KBM-7 (cell line): ENCODE measurements at places on chromosomes 1 and 21.
A peak's percentile ranks its signal among the peaks of the same experiment; 100 is the strongest.

DNA sequence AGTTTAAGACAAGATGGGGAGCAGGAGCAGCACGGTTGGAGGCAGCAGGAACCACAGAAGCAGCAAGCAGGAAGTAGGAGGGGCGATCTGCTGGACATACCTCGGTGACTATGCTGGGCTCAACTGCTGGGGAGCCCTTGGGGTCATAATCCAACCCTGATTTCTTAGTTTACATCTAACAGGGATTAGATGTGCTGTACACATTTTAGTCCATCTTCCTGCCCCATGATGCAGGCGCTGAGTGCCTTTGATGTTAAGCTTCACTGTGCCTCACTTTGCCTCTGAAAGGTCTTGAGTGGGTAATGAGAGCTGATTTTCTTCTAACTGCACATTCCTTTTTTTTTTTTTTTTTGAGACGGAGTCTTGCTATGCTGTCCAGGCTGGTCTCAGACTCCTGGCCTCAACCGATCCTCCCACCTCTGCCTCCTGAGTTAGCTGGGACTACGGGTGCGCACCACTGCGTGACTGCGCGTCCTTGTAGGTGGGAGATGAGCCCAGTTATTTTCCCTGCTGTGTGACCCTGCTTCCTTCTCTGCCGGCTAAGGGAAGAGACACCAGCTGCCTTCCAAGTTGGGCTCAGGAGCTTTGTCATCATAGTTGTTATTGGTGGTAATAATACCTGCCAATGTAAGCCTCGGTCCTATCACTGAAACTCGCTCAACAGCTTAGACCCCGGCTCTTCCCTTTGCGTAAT, 1.1 kb upstream of the RCAN3 start:
- DNase-seq: peak; percentile 71

- DNase-seq: peak; percentile 66
These were observed 38.5 kb downstream of the MSTO1 start for GRCh38 chr1:155648207-155649147.

GRCh38 chr1:192887426-192887825, 78.6 kb downstream of the RGS2 start:
- DNase-seq: no peak

- no peak for DNase-seq
These were observed 118.7 kb downstream of the EDEM3 start for GRCh38 chr1:184635980-184636431.

- peak; percentile 49 for DNase-seq
These were observed 253.1 kb upstream of the IRF2BP2 start for GRCh38 chr1:234862944-234863515.

DNA sequence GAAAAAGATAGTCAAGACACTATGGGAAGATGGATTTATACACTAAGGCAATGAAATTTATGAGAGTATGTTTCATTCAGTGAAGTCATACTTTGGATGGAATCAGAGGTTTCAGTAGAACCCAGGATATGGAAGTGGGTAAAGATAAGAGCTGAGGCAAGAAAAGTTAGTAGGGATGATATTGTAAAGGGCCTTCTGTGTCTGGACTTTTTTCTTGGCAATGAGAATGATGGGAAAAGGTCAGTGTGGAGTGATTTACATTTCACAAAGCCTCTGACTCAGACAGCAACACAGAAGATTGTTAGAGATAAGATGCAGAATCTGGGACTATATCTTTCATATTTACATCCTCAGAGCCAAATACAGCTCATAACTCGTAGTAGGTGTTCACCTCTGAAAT, 32.1 kb downstream of the SH3BGR start:
- no peak for DNase-seq

DNA sequence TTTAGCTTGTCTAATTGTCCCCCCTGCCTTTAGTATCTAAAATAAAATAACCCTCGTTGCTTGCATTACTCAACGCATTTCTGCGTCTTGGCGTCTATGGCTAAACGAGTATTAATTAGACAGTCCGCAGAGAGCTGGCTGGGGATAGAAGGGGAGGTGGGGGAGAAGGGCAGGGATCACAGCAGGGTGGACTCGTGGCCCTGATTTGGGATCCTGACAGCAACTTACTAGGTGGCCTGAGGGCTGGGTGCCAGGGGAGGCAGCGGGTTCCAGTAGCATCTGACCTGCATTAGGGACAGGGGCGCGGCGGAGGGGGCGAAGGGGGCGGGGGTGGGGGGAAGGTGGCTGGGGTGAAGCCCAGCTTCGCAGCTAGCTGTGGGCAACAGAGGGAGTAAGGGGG, 1.1 kb upstream of the BACE2 start:
- DNase-seq: no peak
